CD8-positive, alpha-beta memory T cell (primary cell): ENCODE measurements at places on chromosomes 3 and 15. TPM values are rescaled to one million over a fixed set of nuclear protein-coding genes. Genes with fewer than 3 reads are reported as not detected.

GRCh38 chr3:143536817-143537535, 311.3 kb downstream of the SLC9A9 start:
- no peaks in the 10 kb centered on the region for H3K36me3 ChIP-seq
- no peak for DNase-seq
- H3K4me3 ChIP-seq = no peak overlapping the region

DNA sequence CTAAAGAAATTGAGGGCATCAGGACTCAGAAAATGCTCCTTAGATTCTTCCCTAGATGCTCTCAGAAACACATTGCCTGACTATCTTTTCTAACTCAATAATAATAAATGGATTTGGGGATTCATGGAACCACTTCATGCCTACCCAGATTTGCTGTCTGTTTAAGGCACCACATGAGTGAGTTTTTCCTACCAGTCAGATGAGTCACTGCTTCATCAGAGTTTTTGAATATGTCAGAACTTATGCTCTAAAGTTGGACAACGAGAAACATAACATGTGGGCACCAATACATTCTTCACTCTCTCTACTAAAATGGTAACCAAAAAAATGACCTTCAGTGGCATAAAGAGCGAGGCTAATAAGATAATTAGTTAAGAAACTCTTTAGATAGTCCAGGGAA, 1135.1 kb downstream of the TUSC7 start:
- no peak overlapping the region for H3K4me3 ChIP-seq
- H3K27me3 ChIP-seq = no peaks in the 10 kb centered on the region
- H3K27ac ChIP-seq = no peak overlapping the region

Gene ALS2CL
- total RNA-seq = 0.84 TPM

DNA sequence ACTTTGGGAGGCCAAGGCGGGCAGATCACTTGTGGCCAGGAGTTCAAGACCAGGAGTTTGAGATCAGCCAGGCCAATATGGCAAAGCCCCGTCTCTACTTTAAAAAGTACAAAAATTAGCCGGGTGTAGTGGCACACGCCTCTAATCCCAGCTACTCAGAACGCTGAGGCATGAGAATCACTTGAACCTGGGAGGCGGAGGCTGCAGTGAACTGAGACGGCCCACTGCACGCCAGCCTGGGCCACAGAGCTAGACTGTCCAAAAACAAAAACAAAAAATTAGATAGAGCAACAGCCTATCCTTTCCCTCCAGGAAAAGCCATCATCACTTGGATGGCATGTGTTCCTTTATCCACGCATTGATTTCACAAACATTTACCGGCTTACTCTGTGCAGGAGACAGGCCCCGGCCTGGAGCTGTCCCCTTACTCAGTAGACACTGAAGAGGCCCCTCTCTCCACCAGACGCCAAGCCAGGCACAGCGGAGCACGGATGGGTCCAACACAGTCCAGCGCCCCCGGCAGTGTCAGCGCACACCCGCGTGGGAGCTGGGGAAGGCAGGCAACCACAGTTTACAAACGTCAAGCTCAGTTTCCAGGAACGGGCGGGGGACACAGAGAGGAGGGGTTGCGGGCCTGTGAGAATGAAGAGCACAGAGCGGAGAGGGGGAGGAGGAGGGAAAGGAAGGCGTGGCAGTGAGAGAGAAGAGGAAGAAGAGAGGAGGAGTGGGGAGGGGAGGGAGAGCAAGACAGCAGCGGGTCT, 3.1 kb downstream of the GP5 start:
- H3K36me3 ChIP-seq = no peaks in the 10 kb centered on the region
- H3K4me1 ChIP-seq = peaks cover 27% of the 10 kb centered on the region
- H3K4me3 ChIP-seq = peak overlapping the region; percentile 86
- DNase-seq = no peak
- H3K27ac ChIP-seq = no peak overlapping the region
- no peaks in the 10 kb centered on the region for H3K27me3 ChIP-seq

DNA sequence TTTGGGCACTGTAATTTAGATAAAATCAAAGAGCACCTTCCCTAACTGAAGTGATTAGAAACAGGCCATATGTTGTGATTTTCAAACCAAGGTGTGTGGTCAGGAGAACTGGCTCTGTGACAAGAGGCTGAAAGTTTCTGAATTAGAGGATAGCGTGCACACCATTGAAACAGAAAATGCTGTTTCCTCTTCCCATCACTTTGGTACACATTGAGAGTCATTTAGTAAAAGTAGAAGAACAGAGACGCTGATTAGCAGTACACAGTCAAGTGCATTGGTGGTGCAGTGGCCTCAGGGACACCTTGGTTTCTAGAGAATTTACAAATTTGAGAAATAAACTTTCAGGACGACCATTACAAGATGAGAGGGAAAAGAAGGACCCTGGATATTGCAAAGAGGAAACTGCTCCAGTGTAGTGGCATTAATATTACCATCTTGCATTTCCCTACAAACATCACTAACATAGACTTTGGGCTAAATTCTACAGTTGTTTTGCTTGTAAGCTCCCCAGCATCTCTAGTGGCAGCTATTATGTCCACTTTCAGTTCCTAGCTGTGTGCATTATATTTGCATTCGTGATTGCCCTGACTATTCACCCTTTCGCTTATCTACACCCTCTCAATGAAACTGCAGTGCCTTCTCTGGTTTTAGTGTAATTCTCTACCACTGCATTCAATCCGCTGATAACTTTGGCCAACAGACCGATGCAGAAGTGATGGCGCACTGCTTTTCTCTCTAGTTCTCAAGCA, 728.1 kb upstream of the GRM7 start:
- H3K27me3 ChIP-seq = no peaks in the 10 kb centered on the region
- no peaks in the 10 kb centered on the region for H3K4me1 ChIP-seq
- no peak for DNase-seq
- H3K4me3 ChIP-seq = no peak overlapping the region

DNA sequence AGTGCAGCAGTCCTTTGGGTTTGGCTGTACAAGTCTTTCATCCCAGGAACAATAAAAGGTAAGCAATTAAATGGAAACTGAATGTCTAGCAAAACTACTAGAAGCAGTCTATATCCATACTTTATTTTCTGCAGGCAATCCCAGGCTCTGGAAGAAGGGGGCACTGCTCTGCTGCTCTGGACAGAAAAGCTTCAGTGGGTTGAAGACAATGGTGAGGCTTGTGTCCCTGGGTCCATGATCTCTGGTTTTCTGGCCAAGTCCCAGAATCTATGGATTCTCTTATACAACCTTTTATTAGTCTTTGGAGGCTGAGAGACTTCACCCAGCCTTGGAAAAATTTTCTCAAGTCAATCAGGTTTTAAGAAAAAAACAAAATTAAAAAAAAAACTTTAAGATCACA, 35.6 kb downstream of the SCAP start:
- H3K4me1 ChIP-seq = no peaks in the 10 kb centered on the region
- H3K36me3 ChIP-seq = peaks cover 32% of the 10 kb centered on the region
- no peak for DNase-seq
- H3K4me3 ChIP-seq = no peak overlapping the region

DNA sequence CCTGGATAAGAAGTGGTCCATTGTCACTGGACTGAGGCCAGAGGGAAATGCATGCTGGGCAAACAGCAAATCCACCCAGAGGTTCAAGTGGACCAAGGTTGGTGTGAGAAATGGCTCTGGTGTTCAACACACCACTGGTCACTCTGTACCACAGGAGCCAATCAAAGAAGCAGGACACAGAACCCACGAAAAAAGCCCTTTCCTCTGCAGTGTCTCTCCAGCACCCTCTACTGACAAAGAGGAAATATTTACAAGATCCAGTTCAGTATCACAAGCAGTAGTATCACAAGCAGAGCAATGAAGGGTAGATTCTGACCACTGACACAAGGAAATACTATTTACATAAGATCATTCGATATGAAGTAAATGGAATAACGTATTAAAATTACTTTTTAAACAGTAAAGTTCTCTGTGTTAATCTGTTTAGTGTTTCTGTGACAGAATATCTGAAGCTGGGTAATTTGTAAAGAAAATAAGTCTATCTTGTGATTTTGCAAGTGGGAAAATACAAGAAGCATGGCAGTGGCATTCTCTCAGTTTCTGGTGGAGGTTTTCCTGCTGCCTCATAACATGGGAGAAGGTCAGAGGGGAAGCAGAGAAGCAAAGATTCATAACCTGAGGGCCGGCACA, 390.7 kb downstream of the EFHB start:
- DNase-seq = no peak
- no peaks in the 10 kb centered on the region for H3K36me3 ChIP-seq
- no peaks in the 10 kb centered on the region for H3K4me1 ChIP-seq

DNA sequence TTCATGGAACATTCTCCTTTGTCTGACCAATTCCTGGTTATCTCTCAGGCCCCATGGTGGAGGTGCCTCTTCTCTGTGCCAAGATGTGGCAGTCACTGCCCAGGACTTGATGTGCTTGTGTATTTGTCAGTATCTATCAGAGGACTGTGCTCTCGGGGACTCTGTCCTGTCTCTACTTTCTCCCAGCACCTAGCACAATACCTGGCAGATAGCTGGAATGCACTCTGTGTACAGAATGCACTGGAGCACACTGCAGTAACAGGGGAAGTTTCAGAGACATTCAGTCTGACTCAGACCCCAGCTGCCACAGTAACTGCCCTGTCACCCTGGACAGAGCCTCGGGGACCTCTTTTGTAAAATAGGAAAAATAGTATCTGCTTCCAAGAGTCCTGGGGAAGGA, 34.6 kb upstream of the SV2B start:
- no peak for DNase-seq
- H3K4me3 ChIP-seq = no peak overlapping the region
- H3K4me1 ChIP-seq = no peaks in the 10 kb centered on the region
- no peaks in the 10 kb centered on the region for H3K36me3 ChIP-seq
